ENCODE measurements at places on chromosomes 7 and 10.

- no peak for DNase-seq
Measured at GRCh38 chr7:149713061-149713730, 60.2 kb downstream of the ZNF467 start.

DNA sequence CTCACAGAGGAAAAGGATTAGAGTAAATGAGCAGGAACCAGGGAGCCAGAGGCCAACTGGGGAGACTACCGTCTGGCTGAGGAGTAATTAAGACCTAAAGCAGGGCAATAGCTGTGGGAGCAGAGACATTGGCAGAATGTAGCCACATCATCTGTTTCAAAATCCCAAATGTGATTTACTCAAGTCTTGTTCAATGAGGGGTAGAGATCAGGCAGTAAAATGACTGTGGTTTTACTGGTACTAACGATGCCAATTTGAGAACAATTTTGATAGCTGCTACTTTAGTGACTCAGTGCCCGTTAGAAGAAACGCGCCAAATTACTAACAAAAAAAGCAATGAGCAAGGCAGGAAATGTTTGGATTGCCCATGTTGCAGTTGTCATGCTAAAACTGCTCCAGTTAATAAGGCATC, 12.7 kb upstream of the MIOS start:
- DNase-seq = no peak

DNA sequence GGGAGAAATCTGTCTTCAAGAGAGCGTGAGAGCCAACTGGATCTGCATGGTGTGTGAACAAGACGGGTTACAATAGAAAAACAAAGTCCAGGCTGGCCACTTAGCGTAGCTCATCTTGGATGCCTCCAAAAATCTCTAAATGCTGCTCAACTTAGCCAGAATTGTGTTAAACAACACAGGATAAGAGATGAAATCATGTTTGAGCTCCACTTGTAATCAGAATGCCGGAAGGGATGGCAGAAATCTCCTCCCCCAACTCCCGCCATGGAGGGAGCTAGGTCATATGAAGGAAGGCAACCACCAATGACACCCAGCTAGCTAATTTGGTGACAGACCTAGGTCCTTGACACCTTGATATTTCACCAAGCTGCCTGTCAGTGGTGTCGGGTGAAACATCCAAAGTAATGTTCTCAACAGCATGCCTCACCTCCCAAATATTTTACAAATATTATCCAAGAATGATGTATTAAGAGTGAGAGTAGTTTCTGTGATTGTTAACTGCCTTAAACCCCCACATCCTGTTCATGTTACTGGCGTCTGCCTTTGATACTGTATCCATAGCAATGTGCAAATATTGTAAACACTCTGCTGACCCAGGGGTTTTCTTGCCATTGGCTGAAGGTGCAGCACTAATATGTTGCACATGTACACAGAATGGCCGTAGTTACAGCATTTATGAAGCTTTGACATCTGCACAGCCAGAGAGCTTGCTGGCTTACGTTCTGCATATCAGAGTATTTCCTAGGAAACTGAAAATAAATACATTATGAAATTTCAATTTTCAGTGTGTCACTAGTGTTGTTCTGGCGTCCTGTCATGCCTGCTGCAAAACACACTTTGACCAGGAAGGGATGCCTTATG, 25.8 kb downstream of the TMEM254 start:
- no peak for DNase-seq

GRCh38 chr10:47104786-47105385, 193.7 kb downstream of the PTPN20 start:
- no peak for DNase-seq

- peak; percentile 21 for DNase-seq
Measured at GRCh38 chr10:26725837-26726727, 28.6 kb downstream of the PDSS1 start.

GRCh38 chr7:17369691-17370426, 71.4 kb downstream of the AHR start:
- no peak for DNase-seq

- no peak for DNase-seq
Measured at GRCh38 chr10:8044908-8045725, 9.4 kb upstream of the GATA3 start.

GRCh38 chr7:36708767-36709166, 15.5 kb downstream of the AOAH start:
- DNase-seq = no peak

DNA sequence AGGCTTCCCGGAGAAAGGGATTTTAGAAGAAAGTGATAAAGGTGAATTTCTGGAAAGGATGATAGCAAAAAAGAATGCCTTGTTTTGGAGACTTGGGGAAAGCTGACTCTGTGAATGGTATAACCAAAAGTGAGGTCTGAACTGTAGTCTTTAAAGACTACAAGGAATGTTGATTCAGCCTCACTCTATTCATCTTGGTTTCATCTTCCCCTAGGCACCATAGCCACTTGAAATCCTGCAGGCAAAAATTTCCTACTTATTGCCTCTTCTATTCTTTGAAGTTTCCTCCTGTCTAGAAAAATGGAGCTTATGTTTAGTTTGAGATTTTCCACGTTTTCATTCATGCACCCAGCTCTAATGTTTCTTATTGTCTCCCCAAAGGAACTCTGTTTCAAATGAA, 518.0 kb downstream of the AUTS2 start:
- no peak for DNase-seq

GRCh38 chr7:131040467-131040932, 287.2 kb upstream of the MKLN1 start:
- peak; percentile 54 for DNase-seq

- DNase-seq = no peak
Measured at GRCh38 chr7:121278120-121279021, 50.4 kb upstream of the WNT16 start.

DNA sequence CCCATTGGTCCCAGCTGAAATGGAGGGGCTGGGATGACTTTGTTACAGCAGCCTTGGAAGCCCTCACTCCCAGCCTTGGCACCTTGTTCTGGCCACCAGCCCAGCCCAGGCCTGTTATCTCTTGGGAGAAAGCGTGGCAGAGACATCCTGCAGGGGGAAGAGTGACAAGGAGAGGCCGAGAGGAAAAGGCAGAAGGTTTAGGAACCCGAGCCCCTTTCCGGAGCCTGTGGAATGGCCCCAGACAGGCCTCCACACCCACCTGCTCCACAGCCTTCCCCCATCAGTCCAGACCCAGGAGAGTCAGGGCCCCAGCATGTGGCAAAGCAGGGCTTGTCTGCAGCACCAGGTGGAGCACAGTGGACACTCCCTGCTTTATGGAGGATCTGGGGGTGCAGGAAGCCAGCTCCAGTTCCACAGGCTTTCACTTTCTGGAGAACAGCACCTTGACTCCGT, 24.1 kb upstream of the TRIM8 start:
- DNase-seq = no peak

- DNase-seq = no peak
Measured at GRCh38 chr7:133428876-133429275, 176.0 kb downstream of the EXOC4 start.

Measured in left renal pelvis (tissue), 4 donors.